ENCODE measurements at places on chromosomes 16 and 17.
A peak's percentile ranks its signal among the peaks of the same experiment; 100 is the strongest.

DNA sequence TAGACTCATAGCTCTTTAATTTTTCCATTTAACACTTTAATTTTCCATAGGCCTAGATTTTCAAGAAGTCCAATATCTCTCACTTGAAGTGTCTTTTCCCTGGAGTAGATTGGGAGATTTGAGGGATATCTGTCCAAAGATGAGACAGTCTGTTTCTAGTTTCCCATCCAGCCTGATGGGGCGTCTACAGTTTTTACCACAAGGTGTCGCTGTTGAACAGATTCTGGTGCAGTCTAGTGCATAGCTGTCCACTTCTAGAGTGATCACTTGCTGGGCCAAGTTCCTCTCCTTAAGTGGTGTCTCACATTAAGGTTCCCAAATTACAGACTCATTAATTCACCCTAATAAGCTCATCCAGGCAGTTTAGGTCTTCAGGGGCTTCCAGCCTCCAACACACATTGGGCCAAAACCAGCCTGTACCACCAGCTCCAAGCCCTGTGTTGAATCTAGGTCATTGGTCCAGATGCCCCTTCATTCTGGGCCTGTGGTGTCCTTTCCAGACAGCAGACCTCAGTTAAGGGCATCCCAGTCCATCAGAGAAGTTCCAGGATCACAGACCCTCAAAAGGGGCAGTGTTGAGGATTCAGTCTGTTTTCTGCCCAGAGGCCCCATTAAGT lies 9.4 kb downstream of the SNX20 start:
- DNase-seq: peak; percentile 25

DNA sequence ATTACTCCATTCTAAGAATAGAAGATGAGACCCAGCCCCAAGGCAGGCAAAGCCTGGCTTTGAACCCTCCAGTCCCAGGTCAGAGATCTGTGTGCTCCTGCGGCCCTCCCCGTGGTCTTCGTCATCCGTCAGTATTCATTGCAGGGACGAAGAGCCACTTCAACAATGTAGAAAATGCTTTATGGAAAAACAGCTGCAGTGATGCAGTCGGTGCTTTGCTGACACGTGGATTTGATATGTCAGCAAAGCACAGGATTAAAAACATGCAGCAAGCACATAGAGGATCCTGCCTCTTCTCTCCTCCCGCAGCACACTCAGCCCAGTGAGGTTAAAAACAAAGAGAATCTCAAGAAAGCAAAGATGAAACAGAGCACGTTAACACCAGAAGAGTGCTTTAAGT lies 117.1 kb upstream of the AXIN2 start:
- no peak for DNase-seq

DNA sequence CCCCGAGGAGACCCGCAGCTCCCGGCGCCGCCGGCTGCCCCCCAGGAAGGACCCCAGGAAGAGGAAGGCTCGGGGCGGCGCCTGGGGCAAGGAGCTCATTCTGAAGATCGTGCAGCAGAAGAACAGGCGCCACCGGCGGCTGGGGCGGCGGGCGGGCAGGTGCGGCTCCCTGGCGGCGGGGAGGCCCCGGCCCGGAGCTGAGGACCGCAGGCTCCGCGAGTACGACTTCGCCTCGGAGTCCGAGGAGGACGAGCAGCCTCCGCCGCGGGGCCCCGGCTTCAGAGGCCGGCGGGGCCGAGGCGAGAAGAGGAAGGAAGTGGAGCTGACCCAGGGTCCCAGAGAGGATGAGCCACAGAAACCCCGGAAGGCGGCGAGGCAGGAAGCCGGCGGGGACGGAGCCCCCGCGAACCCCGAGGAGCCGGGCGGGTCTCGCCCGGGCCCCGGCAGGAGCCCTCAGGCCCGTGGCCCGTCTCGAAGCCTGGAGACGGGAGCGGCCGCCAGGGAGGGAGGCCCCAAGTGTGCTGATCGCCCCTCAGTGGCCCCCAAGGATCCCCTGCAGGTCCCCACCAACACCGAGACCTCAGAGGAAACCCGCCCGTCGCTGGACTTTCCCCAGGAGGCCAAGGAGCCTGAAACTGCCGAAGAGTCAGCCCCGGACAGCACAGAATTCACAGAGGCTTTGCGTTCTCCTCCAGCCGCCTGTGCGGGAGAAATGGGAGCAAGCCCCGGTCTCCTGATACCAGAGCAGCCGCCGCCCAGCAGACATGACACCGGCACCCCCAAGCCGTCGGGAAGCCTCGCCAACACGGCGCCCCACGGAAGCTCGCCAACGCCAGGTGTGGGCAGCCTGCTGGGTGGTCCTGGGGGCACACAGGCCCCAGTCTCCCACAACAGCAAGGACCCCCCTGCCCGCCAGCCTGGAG lies 22.3 kb upstream of the ZFPM1 start:
- DNase-seq: no peak

- DNase-seq: no peak
Observed at GRCh38 chr17:63497708-63498483, 21.0 kb downstream of the ACE start.

- no peak for DNase-seq
Observed at GRCh38 chr17:49580981-49581647, 5.4 kb downstream of the NXPH3 start.

DNA sequence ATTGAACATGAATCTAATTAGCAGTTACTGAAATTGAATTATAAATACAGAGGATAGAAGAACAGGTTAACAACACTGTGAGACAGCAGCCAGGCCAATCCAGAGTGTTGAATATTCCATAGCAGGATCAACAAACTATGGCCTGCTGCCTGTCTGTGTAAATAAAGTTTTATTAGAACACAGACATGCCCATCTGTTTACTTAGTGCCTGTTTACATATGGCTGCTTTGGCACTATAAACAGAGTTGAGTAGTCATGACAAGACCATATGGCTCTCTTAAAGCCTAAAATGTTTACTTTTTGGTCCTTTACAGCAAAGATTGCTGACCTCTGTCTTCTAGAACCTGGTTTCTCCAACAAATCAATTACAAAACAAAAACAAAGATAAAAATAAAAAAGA lies 115.4 kb upstream of the CDC42EP4 start:
- DNase-seq: no peak

GRCh38 chr17:339193-340061 lies 13.2 kb downstream of the RPH3AL start:
- DNase-seq: no peak

DNA sequence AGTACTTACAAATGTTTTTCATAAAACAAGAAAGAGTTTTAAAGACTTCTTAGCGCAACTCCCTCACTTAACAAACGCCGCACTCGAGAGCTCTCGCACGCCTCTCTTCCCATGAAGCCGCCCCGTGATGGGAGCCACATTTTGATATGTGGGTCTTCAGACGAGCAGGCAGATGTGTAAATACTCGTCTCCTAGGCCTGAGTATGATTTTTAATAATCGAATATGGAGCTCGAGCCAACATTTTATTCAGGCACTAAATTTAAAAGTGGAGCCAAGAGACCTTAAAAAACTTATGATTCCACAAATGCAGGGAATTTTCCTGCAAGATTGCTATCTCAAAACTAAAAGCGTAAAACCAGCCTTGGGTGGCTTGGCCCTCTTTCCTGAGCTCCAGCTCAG lies 55.4 kb downstream of the IRX6 start:
- DNase-seq: no peak

- no peak for DNase-seq
Observed at GRCh38 chr16:85733839-85734170, 17.1 kb downstream of the C16orf74 start.

DNA sequence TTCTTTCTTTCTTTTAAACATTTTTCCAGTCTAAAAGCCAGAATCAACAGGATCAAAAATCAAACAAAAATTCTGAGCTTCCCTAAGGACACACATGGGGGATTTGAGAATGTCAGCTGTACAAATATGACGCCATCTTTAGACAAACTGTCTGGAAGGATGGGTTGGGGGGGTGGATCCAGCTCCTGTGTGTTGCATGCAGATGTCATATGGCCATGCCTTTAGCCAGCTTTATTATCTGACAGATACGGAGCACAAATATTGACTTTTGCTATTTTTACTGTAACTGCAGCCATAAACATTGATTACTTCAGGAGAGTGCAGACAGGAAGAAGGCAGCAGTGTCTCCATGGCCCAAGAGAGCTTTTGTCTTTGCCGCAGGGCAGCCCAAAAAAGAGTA lies 279.4 kb upstream of the ELAC2 start:
- DNase-seq: no peak

- peak; percentile 37 for DNase-seq
Observed at GRCh38 chr17:39769974-39770587, 32.3 kb downstream of the GRB7 start.

DNA sequence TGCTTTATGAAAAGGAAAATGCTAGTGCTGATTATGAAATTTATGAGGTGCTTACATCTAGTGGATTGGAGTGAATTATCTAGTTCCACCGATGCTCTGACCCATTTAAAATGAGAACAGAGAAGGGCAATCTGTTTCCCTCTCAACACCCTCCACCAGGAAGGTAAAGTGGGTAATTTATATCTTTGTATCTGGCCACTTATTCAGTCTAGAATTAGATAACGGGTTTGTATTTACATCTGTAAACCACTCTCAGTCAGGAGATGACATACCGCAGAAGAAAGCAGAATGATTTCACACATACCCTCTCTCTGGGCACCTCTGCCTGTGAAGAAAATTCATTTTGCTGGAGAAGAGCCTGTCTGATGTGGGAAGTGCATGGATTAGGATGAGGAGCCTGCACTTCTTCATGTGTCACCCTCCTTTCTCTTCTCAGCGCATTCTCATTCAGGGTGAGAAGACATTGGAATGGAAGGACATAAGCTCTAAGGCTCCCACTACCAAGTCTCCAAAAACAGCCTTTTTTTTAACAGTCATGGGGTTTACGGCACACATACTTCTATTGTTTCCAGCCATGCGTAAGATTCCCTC lies 646.7 kb upstream of the SALL1 start:
- DNase-seq: no peak

GRCh38 chr16:82181461-82182185 lies 11.6 kb upstream of the MPHOSPH6 start:
- no peak for DNase-seq

- no peak for DNase-seq
Observed at GRCh38 chr16:7026639-7027038, 306.0 kb upstream of the RBFOX1 start.

DNA sequence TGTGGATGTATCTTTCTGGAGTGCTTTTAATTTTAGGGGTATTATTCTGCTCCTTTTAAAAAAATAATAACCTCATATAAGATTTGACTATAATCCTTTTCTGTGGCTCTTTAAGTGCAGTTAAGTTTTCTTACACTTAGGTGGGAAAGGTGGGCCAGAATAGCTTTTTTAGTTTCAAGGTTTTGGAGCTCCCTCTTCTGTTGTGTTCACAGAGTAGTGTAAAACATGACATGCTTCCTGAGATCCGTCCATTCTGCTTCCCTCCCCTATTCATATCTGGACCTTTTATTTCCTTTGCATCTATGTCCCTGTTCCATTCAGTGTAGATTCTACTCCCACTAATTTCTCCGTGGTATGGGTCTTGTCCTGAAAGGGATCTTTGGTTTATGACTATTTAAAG lies 12.8 kb downstream of the LRRC36 start:
- DNase-seq: no peak
